ENCODE measurements at places on chromosomes 11 and 22.

- DNase-seq = no peak
These were observed 15.6 kb upstream of the OR51L1 start for GRCh38 chr11:4979036-4979435.

DNA sequence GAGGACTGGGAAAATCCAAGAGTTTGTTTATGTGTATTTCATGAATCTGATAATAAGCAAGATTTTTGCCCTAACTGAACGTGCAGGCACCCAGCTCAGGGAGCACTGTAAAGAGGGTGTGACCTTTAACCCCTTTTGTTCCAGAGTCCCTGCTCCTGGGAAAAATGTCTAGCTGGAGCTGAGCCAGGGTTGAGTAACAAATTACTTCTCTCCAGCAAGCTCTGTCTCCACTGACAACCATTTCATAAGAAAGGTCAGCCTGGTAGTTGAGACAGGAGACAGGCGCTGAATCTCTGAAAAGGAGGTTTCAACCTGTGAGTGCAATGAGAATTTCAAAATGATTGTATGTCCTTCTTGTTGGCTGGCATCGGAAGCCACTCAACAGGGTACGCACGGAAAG is 156.4 kb upstream of the NARS2 start:
- no peak for DNase-seq

- no peak for DNase-seq
These were observed 58.4 kb upstream of the GAB2 start for GRCh38 chr11:78476066-78476465.

DNA sequence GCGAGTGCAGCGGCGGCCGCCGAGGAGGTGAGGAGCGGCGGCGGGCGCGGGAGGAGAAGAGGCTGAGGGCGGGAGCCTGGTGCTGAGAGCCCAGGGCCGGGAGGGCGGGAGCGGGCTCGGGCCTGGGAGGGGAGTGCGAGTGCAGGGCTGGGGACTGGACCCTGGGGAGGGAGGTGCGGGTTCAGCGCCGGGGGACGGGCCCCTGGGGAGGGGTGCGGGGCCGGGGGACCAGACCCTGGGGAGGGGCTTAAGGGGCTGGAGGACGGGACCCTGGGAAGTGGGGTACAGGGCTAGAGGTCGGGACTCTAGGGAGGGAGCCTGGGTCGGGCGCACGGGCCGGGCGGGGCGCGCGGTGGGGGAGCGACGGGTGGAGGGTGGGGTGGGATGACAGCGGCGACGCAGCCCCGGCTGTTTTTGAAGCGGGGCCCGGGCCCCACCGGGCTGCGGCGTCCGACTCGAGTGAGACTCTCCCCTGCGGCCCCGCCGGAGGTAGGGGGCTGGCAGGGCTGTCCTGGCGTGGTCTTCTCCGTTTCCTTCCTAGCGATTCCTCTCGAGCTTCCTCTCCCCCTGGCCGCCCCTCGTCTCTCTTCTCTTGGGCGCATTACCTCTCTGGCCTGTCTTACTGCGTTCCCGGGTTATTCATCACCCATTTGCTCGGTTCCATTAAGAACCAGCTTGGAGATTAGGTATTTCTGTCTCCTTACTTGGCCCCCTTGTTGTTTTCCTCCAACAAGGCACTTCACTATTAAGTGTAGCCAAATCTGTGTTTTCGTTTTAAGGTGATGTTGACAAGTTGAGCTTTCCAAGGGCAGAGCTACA is 754 bp downstream of the NUP50 start:
- DNase-seq = no peak

DNA sequence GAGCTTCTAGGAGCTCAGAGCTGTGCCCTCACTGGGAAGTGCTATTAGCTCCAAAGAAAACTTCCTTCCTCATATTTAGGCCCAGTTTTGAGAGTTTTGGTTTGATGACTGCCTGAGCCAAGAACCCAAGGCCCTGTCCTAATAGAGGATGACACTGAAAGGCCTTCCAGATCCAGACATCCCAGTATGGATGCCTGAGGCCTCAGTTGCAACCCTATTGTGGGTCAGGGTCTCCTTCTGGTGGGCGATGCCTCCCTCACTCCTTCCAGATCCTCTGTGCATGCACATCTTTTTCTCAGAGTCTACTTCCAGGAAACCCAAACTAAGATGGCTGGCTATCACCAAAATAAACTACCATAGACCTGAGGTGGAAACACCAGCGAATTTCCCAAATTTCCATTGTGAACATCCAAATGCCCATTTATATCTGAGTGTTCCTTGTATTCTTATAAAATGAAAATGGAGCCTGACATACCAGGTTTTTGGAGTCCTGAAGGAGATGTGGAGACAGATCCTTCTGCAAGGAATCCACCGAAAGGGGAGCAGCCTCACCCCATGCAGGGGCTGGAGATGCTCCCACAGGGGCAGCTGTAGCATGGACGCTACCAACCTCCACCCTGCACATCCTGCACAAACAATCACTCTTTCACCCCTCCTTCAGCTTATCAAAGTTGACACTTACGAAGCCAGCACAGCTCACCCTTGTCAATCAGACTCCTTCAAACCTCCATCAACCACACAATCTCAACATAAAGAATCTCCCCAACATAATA is 61.1 kb downstream of the GGTLC2 start:
- no peak for DNase-seq

DNA sequence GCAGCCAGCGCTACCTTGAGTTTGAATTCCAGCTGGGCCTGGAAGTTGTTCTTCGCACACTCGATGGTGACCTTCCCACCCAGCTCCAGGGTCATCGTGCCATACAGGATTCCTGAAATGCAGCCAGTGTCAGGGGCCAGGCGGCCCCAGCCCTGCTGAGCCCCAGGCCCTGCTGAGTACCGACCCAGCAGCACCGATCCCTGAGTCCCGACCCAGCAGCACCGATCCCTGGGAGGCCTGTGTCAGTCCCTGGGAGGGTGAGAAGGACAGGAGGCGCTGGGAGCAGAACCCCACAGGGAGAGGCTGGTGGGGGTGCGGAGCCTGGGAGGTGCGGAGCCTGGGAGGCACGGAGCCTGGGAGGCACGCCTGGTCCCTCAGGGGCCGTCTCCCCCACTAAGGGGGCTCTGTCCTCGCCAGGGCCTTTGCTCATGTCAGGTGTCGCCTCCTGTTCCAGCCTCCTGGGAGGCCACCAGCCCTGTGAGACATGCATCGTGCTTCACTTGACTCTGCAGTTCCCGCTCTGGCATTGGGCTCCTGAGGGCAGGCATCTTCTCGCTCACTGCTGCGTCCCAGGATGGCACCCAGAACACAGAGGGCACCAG is 37.1 kb upstream of the CARS1 start:
- DNase-seq = no peak

DNA sequence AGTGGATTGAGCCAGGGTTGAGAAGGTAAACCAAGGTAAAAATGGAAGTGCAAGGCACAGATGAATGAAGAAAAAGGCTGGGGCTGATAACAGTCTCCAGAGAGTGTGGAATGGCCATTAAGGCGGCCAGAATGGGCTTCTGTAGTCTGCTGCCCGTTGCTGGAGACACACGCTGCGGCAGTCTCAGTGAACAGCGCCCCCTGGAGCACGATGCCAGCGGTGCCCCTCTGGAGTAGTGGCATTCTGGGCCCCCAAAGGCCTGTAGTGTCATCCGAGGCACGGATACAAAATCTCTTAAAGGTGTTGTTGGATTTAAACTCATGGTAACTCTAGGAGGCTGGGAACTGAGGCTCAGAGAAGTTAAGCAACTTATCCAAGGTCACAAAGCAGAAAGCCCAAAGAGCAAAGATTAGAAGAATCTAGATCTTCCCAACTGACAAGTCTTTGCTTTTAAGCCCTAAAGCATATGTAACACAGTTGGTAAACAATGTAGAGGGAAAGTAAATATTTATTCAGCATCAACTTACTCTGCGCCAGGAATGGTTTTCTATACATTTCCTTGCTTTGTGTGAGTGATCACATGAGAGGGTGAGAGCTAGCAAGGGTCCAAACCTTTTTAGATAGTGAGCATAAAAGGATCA is 18.2 kb downstream of the KCNJ1 start:
- no peak for DNase-seq

DNA sequence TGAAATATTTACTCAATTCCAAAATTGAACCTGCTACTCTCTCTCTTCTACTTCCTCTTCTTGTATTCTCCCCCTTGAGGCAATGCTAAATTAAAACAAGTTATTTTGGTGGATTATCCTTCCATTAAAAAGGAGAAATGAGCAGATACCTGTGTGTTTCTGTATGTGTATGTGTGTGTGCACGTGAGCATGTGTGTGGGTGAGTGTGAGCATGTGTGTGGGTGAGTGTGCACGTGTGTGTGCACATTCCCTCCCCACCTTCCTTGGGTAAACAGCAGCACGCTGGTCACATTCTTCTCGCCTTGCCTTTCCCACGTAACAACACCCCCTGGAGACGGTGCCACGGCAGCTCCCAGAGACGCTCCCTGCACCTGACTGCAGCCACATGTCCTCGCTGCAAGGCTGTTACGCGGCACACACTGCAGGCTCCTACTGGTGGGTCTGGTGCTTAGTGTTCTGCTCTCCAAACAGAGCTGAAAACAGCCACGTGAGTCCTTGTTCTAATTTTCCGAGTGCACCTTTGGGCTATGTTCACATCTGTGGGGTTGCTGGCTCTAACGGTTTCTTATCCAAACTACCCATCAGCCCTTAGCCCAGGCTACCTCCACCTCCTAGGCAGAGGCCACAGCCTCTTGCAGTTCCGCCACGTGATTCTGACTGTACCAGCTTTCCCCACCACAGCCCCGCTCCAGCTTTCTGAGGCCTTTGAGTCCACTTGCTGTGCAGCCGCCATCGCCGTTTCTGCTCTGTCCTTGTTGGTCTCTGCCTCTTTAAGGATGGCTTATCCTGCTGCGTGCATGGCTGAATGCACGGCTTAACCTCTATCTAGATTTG is 123.4 kb downstream of the CTTN start:
- no peak for DNase-seq

DNA sequence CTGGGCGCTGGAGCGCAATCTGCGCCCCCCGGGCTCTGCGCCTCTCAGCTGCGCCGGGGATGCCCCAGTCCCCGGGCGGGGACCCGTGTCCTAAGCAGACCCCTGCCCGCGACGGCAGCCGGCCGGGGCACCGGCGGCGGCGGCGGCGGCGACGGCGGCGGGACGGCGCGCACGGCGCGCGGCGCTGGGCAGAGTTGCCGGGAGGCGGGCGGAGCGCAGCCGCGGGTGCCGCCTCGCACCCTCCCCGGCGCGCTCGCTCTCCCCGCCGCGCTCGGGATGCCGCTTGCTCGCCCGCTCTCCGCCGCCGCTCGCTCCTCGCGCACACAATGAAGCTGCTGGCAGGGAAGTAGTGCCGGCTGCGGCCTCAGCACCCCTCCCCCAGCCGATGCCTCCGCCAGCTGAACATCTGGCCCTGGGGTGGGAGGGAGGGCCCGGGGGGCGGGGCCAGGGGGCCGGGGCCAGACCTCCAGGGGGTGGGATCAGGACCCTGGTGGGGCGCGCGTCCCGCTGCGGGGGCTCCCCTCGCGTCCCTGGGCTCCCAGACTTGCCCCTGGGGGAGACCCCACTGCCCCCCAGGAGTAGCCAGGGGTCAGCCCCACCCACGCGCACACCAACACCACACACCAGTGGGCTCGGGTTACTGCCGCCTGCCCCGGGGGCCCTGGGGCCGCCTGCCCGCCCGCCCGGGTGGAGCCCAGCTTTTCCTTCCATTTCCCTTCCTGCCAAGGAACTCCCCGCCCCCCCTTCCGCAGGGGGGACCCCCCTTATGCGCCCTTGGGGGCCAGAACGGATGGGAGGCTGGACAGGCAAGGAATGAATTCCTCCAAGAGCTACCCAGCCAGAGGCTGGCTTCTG is at the start of gene RCOR2:
RCOR2 (minus strand) TSS at position 328 of the 855 bp plus-strand sequence. CDS start 708 bp downstream, outside the sequence.
- peak; percentile 88 for DNase-seq

DNA sequence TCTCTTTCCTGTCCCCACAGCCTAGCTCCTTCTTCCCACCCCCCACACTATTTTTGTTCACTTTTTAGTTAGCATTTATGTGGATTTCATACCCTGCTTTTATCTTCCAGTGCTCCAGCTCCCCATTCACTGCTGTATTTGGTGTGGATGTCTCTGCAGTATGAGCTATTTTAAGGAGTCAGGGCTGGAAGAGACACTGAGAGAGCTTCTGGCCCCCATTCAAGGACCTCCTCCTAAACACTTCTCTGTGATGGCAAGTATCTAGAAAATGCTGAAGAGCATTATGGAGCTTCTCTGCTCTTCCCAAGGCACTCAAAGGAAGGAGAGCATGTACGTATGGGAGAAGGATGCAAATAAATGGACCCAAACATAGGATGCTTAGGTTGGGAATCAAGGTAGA is 79.5 kb downstream of the RAB30 start:
- DNase-seq = no peak

Measured in SK-N-DZ (cell line).